Heart right ventricle (tissue), 16 donors: ENCODE measurements at places on chromosomes 6 and 20.

DNA sequence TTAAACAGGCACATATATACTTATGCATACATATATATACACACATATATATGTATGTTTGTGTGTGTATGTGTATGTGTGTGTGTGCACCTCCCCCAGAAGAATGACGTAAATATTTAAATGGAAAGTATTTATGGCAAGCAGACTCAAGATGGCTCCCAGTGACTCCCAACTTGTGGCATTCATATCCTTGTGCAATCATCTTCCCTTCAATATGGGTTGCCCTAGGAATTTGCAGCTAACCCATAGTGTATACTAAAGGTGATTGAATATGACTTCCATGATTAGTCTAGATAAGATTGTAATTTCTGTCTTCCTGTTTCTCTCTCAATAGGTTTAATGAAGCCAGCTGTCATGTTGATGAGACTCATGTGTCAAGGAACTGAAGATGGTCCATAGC is 127.6 kb downstream of the TRDN start:
- no peak for DNase-seq

- DNase-seq: peak; percentile 41
These were observed 593 bp downstream of the MMP24 start for GRCh38 chr20:35226884-35227681.

DNA sequence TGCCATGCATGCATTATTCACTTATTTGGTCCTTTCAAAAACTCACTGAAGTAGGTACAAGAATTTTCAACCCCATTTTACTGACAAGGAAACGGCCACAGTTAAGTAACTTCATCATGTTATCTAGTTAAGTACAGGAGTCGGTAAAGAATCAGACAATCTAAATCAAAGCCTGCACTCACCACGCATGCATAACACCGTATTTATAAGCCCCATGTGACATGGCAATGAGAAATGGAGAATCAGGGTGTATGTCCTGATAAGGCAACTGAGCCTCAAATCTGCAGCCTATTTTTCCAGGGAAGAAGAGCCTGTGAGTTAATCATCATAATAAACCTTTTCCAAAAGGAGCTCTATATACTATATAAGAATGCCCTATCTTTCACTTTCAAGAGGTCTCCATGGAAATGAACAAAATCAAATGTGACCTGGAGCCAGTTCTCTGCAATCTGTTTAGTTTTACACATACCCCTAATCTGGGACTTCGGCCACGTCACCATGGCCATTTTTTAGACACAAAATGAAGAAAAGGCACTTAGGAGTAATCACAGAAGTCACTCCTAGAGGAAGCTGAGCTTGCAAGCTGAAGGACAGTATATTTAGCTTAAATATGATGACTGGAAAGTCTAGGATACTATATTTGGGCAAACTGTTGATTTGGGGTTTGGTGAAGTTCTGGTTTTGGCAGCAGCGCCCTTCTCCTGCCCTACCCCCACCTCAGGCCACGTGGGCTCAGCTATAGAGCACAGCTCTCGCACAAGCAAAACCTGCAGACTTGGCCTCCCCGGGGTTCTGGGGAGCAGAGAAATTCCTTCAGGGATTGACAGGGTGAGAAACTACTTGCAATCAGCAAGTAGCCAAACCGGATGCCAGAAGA is 19.2 kb downstream of the TRAM2 start:
- no peak for DNase-seq

DNA sequence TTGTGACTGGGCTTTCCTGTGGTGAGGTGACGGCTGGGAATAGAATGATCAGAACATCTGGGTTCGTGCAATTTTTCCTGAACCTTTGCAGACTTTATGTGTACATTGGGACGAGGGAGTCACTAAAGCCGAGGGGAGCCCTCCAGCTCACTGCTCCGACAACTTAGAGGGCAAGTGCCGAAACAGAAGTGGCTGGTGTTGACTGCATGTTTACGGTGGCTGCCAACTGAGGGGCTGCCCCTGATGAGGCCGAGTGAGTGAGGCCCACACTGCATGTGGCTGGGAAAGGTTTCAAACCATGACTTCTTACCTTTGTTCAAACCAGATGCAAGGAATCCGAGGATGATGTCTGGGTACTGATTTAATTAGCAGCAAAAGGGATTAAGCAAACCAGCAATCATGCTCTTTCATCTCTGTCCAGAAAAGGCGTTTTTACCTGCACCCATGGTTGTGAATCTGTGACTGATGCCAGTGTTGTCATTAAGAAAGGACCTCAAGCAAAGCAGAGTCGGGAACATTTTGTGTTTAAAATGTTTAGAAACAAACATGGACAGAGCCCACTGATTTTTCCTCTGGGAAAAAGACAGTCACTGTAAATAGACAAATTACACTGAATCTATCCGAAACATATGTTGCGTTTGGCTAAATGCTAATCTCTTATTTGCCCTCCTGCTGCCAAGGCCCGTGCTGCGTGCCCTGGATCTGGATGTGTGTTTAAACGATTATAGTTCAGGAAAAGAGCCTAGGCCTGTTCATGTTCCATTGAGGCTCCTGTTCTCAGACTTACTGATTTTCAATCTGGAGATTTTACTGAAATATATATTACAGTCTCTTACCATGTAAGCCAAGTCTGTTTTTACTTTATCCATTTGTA is 105.1 kb downstream of the UST start:
- DNase-seq: no peak

GRCh38 chr6:38509713-38510112 is 130.0 kb downstream of the BTBD9 start:
- no peak for DNase-seq

DNA sequence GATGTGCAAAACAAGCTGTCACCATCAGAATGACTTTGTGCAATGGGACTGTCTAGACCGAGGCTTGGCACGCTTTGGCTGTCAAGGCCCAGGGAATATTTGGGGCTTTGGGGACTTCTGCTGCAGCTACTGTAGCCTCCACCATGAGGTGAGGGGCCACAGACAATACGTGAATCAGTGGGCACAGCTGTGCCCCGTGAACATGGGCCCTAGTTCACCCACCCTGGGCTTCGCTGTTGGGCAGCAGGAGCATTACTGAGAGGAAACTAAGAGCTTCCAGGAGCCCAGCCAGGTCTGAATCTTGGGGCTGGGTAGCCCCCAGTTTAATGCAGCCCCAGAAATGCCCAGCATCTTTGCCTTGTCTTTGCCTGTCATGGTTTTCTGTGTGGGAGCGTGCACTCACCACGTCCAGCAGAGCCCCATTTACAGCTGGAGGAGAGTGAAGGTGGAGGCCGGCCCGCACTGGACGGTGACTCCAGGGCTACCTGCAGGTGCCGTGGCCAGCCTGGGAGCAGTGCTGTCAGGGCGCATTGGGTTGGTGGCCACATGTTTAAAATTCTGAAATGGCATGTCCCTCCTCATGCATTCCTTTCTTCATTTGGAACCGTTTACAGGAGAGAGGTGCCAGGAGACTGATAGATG is 34.7 kb downstream of the DUSP22 start:
- no peak for DNase-seq

GRCh38 chr6:113980937-113981554 is 10.1 kb upstream of the HDAC2 start:
- no peak for DNase-seq

DNA sequence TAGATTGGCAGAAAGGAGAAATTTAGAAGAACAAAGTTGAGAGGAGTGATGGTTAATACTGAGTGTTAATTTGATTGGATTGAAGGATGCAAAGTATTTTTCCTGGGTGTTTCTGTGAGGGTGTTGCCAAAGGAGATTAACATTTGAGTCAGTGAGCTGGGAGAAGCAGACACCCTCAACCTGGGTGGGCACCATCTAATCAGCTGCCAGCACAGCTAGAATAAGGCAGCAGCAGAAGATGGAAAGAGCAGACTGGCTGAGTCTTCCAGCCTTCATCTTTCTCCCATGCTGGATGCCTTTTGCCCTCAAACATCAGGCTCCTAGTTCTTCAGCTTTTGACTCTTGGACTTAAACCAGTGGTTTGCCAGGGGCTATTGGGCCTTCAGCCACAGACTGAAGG is 437.7 kb upstream of the AGPAT4 start:
- DNase-seq: no peak

DNA sequence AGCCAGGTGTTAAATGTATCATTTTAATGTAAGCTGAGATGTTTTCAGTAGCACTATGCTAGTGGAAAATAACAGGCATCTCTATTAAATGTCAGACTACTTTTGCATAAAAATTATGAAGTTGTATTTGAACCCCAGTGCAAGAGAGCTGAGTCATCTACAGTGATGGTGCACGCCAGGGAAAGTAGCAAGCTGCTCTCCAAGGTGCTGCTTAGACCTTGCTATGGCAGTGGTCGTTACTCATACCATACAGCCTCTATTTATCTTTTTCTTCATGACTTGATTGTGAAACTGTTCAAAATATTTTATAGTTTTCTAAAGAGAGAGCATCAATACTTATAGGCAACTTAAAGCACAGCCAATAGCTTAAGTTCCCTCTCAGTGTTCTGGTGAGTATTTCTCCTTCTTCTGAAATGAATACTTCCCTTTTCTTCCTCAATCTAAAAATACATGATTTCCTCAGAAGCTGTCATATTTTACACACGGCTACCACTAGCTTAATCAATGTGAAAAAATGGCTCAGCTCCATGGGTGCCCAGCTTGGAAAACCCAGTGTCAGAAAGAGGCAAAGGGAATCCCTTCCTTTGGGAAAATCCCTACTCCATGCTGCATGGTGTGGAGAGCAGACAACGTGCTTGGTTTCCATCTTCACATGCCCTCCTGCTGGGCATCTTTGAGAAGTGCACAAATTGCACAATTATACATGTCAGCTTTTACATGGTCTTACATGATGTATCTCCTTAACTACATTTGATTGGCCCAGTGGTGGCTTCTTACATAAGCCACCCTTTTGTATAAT is 105.6 kb downstream of the ELOVL4 start:
- DNase-seq: no peak

DNA sequence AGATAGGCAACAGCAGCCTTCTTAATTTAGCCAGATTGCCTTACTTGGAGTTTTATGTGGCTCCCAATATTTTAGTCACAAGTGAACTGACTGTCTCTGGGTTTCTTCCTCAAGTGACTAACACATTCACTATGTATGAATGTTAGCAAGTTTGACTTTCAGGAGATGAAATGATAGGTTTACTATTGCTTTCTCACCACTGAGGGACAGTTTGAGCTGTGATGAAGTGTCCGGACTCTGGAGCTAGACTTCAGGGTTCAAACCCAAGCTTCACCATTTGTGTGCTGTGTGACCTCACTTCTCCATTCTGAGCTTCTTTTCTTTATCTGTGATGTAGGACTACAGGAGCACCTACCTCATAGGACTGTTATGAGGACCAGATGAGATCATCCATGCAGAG is 8.2 kb downstream of the DHX35 start:
- no peak for DNase-seq
